ENCODE measurements at places on chromosomes 7 and 10. TPM values are rescaled to one million over a fixed set of nuclear protein-coding genes. Genes with fewer than 3 reads are reported as not detected.
A peak's percentile ranks its signal among the peaks of the same experiment; 100 is the strongest.

GRCh38 chr10:113680190-113681111 lies 739 bp downstream of the CASP7 start:
- peak overlapping the region; percentile 92 for H3K4me3 ChIP-seq
- peak overlapping the region; percentile 94 for H3K27ac ChIP-seq
- H3K36me3 ChIP-seq = peaks cover 32% of the 10 kb centered on the region
- peak; percentile 26 for DNase-seq
- peaks cover 44% of the 10 kb centered on the region for H3K4me1 ChIP-seq
- no peaks in the 10 kb centered on the region for H3K27me3 ChIP-seq

DNA sequence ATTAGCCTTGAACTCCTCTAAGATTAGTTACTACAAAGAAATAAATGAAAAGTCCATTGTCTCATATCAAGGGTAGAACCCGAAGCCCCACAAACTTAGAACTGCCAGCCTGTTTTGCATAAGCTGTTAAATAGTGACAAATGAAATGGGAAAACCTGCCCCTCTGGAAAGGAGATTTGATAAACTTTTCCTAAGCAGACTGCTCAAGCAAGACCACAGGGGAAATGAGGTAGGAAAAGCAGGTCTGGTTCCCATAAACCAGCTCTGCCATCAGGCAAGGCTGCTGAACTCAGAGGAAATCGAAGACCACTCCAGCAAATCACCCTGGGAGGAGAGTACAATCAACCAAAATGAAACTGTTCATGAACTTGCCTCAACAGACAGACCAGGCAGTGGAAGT lies 181.5 kb upstream of the AOAH start:
- DNase-seq = no peak
- no peaks in the 10 kb centered on the region for H3K27me3 ChIP-seq
- H3K36me3 ChIP-seq = peaks cover 56% of the 10 kb centered on the region
- H3K27ac ChIP-seq = no peak overlapping the region

- H3K36me3 ChIP-seq = no peaks in the 10 kb centered on the region
- no peaks in the 10 kb centered on the region for H3K27me3 ChIP-seq
- no peaks in the 10 kb centered on the region for H3K4me1 ChIP-seq
- DNase-seq = no peak
- no peak overlapping the region for H3K4me3 ChIP-seq
- no peak overlapping the region for H3K27ac ChIP-seq
These were observed 159.2 kb downstream of the PRKG1 start for GRCh38 chr10:51233337-51234100.

DNA sequence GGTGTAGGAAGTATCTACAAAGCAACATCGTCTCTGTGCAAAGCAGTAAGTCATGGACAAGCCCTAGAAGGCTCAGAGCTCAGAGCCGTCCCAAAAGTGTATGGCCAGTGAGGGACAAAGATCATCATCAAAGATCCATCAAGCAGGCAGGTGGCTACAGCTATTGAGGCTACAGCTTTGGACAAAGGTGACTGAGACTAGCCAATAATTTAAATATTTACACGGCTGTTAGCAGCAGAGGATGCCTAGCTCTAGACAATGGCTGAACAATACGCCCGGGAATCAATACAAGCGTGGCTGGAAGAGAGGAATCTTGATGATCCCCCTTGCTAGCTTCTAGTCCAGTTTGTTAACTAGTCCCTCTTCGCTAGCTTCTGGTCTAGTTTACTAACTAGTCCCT lies 17.9 kb downstream of the NMT2 start:
- peaks cover 16% of the 10 kb centered on the region for H3K4me1 ChIP-seq
- no peak overlapping the region for H3K4me3 ChIP-seq
- no peaks in the 10 kb centered on the region for H3K27me3 ChIP-seq
- DNase-seq = no peak

GRCh38 chr10:25522294-25522693 lies 347.5 kb downstream of the GPR158 start:
- no peaks in the 10 kb centered on the region for H3K4me1 ChIP-seq
- DNase-seq = no peak
- no peaks in the 10 kb centered on the region for H3K27me3 ChIP-seq

- H3K27ac ChIP-seq = no peak overlapping the region
- peaks cover 17% of the 10 kb centered on the region for H3K4me1 ChIP-seq
- H3K36me3 ChIP-seq = peaks cover 4% of the 10 kb centered on the region
- H3K4me3 ChIP-seq = peak overlapping the region; percentile 9
These were observed 5.9 kb downstream of the EBF3 start for GRCh38 chr10:129958148-129958628.

GRCh38 chr7:7180725-7181449 lies 1.5 kb upstream of the C1GALT1 start:
- H3K4me1 ChIP-seq = peaks cover 22% of the 10 kb centered on the region
- peak overlapping the region; percentile 76 for H3K4me3 ChIP-seq
- H3K36me3 ChIP-seq = peaks cover 41% of the 10 kb centered on the region
- DNase-seq = no peak

- peaks cover 8% of the 10 kb centered on the region for H3K36me3 ChIP-seq
- no peak for DNase-seq
- no peak overlapping the region for H3K4me3 ChIP-seq
- H3K27me3 ChIP-seq = no peaks in the 10 kb centered on the region
- no peaks in the 10 kb centered on the region for H3K4me1 ChIP-seq
- H3K27ac ChIP-seq = no peak overlapping the region
These were observed 15.3 kb downstream of the LIPA start for GRCh38 chr10:89236226-89236797.

DNA sequence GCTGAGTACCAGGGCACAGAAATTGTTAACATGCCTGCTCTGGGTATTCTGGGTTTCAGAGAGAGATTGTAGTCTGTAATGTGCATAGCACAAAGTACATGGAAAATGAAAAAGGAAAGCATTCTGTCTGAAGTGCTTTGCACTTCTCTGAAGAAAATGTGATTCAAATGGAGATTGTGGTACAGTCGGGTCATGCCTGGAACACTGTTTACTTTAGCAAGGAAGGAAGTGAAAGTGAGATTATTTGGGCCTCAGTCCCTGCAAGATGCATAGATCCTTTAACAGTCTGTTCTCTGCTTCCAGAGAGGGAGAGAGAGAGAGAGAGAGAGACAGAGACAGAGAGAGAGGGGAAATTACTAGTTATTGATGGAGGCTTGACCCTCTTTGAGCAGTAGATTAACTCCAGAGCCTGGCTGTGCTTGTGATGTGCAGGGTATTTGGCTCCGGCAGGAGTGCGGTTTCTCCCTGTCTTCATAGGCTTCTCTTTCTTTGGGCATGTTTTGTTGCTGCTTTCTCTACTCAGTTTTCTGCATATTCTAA lies 5.4 kb downstream of the VWC2 start:
- peaks cover 6% of the 10 kb centered on the region for H3K4me1 ChIP-seq
- no peaks in the 10 kb centered on the region for H3K36me3 ChIP-seq
- no peak overlapping the region for H3K4me3 ChIP-seq
- H3K27me3 ChIP-seq = peaks cover 50% of the 10 kb centered on the region

DNA sequence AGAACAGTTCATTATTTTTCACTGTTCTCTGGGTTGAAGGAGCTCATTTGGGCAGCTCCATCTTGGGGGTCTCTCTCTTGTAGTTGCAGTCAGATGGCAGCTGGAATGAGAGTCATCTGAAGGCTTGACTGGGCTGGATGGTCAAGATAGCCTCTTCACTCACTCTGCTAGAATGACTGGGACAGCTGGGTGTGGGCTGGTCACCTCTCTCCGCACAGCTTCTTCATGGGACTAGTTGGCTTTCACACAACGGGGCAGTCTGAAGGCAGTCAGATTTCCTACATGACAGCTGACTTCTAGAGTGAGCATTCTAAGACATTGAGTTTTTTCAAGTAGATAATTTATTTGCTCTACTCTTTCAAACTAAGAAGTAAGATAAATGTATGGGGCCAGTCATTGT lies 13.1 kb downstream of the PLEKHA1 start:
- H3K4me1 ChIP-seq = peaks cover 10% of the 10 kb centered on the region
- peaks cover 14% of the 10 kb centered on the region for H3K36me3 ChIP-seq
- peaks cover 3% of the 10 kb centered on the region for H3K27me3 ChIP-seq
- H3K4me3 ChIP-seq = no peak overlapping the region
- DNase-seq = no peak

GRCh38 chr10:110642204-110643034 lies 1.7 kb upstream of the RBM20 start:
- H3K27ac ChIP-seq = no peak overlapping the region
- DNase-seq = no peak
- H3K36me3 ChIP-seq = no peaks in the 10 kb centered on the region
- H3K27me3 ChIP-seq = peaks cover 72% of the 10 kb centered on the region

DNA sequence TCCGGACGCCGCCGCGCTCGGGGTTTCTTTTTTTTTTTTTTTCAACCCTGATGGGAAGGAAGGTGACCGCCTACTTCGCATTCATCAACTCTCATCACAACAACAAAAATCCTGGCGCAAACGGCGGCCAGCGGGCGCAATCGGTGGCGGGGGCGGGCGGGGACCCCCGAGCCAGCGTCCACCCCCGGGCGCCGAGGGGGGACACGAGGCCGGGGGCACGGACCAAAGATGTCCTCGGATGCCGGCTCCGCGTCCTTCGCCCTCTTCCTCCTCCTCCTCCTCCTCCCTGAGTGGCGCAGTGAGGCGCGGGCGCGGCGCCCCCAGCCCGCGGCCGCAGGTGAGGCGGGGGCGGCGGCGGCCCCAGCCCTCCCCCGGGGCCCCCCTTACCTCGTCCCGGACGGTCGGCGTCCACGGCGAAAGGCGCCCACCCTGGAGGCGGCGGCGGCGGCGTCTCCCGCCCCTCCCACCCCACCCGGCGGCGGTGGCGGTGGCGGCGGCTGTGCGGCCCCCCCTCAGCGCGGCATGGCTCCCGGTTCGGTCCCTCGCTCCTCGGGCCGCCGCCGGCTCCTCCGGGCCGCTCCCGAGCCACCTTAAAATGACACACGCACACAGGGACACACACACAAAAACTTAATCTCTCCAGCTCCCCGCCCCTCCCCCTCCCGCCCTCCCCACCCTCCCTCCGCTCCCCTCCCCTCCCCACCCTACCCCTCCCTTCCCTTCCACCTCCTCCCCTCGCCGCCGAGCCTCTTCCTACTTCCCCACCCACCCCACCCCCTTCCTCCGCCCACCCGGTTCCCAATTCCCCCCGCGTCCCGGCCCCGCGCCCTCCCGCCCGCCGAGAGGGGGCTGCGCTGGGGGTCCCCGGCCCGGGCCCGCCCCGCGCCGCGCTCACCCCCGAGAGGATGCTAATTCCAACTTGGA lies at the start of gene CTBP2:
TSS of gene CTBP2 (minus strand) at position 632 of the 924 bp plus-strand sequence.
- peaks cover 4% of the 10 kb centered on the region for H3K4me1 ChIP-seq
- DNase-seq = no peak
- peaks cover 52% of the 10 kb centered on the region for H3K27me3 ChIP-seq
- peak within 1 kb of the TSS; percentile 27 for H3K4me3 ChIP-seq
- no peak within 1 kb of the TSS for H3K27ac ChIP-seq

DNA sequence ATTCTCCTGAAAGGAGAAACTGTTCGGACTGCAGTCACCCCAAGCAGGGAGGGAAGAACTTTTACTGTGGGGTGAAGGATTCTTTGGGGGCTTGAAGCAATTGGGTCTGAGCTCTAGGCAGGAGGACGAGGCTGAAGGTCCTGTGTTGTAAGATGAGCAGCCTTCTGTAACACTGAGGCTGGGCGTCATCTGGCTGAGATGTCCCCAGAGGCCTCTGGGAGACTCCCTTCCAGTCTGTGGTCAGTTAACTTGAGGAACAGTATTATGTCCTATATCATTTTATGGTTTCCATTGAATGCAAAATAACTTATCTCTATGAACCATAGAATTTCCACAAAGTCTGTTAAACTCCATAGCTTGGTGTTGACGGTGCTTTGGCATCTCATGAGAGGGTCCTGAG lies 26.3 kb downstream of the FIGNL1 start:
- DNase-seq = no peak
- no peak overlapping the region for H3K27ac ChIP-seq

- no peak overlapping the region for H3K27ac ChIP-seq
- DNase-seq = no peak
- no peak overlapping the region for H3K4me3 ChIP-seq
- H3K36me3 ChIP-seq = no peaks in the 10 kb centered on the region
- no peaks in the 10 kb centered on the region for H3K27me3 ChIP-seq
- H3K4me1 ChIP-seq = no peaks in the 10 kb centered on the region
These were observed 11.0 kb downstream of the CPA4 start for GRCh38 chr7:130303982-130304381.

GRCh38 chr10:133158437-133158755 lies 1.6 kb upstream of the KNDC1 start:
- peaks cover 20% of the 10 kb centered on the region for H3K27me3 ChIP-seq
- no peaks in the 10 kb centered on the region for H3K36me3 ChIP-seq
- no peak for DNase-seq
- no peaks in the 10 kb centered on the region for H3K4me1 ChIP-seq

- H3K27ac ChIP-seq = no peak overlapping the region
- peaks cover 2% of the 10 kb centered on the region for H3K4me1 ChIP-seq
- no peaks in the 10 kb centered on the region for H3K36me3 ChIP-seq
- H3K4me3 ChIP-seq = no peak overlapping the region
- no peaks in the 10 kb centered on the region for H3K27me3 ChIP-seq
These were observed 112.9 kb upstream of the LYZL2 start for GRCh38 chr10:30742471-30742870.

- peaks cover 3% of the 10 kb centered on the region for H3K27me3 ChIP-seq
- no peaks in the 10 kb centered on the region for H3K36me3 ChIP-seq
- no peak overlapping the region for H3K27ac ChIP-seq
- DNase-seq = no peak
These were observed 18.6 kb upstream of the SDK1 start for GRCh38 chr7:3282457-3282856.

DNA sequence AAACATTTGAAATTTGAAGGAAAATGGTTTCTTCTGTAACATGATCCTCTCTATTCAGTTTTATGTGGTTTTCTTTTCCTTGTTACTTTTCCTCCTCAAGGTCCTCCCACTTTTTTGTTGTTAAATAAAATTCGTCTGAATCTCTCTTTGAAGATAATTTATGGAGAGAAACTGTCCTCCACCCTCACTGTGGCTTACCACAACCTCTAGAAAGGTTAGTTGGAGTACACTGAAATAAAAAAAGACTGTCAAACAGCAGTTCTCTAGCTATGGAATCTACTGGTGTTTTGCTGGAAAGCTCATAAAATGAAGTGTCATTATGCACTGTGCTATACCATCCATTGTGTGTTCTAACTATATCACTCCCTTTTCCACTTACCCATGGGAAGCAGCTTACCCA lies 189.4 kb downstream of the HDAC9 start:
- no peak overlapping the region for H3K27ac ChIP-seq
- H3K4me3 ChIP-seq = no peak overlapping the region

The WNT8B gene
- 0.40 TPM for total RNA-seq

The ASIC3 gene
- 8.3 TPM for total RNA-seq

The PLXDC2 gene
- not detected for total RNA-seq

The GSDME gene
- 1.8 TPM for total RNA-seq

The CCDC172 gene
- total RNA-seq = not detected

The GALNT17 gene
- not detected for total RNA-seq

The DOCK4 gene
- 0.12 TPM for total RNA-seq
